Tibial artery (tissue), 4 donors: ENCODE measurements at places on chromosomes 13 and 19.

DNA sequence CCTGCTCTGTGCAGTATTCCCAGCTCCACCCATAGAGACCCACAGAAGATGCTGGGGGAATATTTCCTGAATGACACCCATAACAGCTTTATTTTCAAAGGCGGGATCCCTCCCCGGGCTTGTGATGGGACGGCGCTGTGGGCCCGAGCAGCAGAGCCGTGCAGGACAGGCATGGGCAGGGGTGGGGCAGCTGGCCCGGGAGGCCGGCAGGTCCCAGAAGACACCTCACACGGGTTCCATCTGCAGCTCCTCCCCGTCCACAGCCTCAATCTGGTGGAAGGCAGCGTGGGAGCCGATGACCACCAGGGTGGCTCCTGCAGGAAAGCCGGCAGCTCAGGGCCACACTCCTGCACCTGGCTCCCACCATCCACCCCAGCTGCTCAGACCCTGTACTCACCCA is 2.5 kb downstream of the RABAC1 start:
- DNase-seq = no peak
- H3K4me3 ChIP-seq = no peak overlapping the region
- H3K27me3 ChIP-seq = no peaks in the 10 kb centered on the region
- H3K27ac ChIP-seq = no peak overlapping the region

GRCh38 chr19:35336166-35336955 is 7.4 kb downstream of the CD22 start:
- no peak for DNase-seq
- no peak overlapping the region for H3K27ac ChIP-seq

DNA sequence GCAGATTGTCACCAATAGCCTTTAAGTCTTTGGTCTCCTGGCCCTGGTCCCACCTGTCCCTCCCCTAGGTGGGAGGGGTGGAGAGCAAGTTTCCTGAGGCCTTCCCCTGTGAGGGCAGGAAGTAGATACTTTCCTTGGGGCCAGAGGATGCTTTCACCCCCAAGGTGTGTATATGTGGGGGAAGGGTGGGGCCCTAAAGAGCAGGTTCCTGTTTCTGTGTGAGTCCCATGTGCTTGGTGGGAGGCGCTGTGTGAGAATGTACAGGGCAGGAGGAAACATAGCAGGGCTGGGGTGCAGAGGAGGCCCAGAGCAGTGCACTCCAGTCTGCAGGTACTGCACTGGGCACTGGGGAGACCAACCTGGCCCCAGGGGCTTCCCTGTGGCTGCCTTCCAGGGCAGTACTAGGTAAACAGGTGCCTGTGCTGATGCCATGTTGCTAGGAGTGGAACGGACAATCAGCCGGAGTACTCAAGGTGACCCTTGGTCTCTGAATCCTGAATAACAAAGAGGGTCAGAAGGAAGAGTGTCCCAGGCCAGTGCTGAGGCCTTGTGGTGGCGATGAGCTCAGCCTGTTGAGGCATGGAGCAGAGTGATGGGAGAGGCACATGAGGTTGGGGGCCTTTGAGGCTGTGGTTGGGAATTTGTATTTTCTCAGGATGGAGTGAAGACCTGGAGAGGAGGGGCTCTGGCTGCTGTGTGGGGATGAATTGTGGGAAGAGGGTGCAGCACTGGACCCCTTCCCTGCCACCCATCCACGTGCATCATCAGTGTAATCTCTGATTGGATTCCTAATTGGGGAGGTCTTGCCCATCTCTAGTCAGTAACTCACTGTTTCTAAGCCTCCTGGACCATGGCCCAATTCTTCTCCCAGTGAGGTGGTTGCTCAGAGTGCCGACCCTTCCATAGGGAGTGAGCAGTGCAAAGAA is 5.1 kb downstream of the EGLN2 start:
- peak overlapping the region; percentile 97 for H3K27ac ChIP-seq
- H3K4me3 ChIP-seq = no peak overlapping the region
- no peaks in the 10 kb centered on the region for H3K27me3 ChIP-seq
- no peak for DNase-seq
- peaks cover 18% of the 10 kb centered on the region for H3K36me3 ChIP-seq
- peaks cover 7% of the 10 kb centered on the region for H3K4me1 ChIP-seq

DNA sequence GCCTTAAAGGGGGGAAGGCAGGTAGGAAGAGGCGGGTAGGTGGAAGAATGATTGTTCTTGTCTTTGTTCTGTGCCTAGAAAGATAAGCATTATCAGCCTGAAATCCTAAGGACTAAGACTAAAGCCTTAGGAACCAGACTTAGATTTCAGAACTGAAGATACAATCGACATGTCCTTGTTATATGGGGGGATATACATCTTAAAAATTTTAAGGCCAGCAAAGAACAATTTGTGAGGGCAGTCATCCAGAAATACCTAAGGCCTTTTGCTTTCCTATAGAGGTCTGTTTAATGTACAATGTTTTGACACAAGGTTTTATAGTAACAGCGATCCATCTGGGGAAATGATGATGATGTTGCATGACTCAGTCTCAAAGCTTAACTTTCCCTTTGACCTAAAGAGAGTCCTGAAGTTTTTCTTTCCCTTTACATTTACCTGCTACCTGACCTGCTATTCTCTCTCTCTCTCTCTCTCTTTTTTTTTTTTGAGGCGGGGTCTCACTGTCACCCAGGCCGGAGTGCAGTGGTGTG is 20.2 kb upstream of the CEACAM6 start:
- DNase-seq = no peak
- H3K4me1 ChIP-seq = no peaks in the 10 kb centered on the region
- H3K4me3 ChIP-seq = no peak overlapping the region
- H3K27ac ChIP-seq = no peak overlapping the region
- no peaks in the 10 kb centered on the region for H3K27me3 ChIP-seq

- no peaks in the 10 kb centered on the region for H3K4me1 ChIP-seq
- DNase-seq = no peak
- H3K4me3 ChIP-seq = no peak overlapping the region
- H3K27ac ChIP-seq = no peak overlapping the region
Observed at GRCh38 chr13:30020726-30021312, 170.4 kb upstream of the UBL3 start.

GRCh38 chr19:2477141-2477710 is 1.3 kb downstream of the GADD45B start:
- H3K4me3 ChIP-seq = peak overlapping the region; percentile 97
- H3K27me3 ChIP-seq = no peaks in the 10 kb centered on the region
- H3K36me3 ChIP-seq = peaks cover 14% of the 10 kb centered on the region
- H3K4me1 ChIP-seq = peaks cover 22% of the 10 kb centered on the region

- peak overlapping the region; percentile 47 for H3K4me3 ChIP-seq
- H3K27ac ChIP-seq = peak overlapping the region; percentile 91
- peak; percentile 95 for DNase-seq
- peaks cover 47% of the 10 kb centered on the region for H3K4me1 ChIP-seq
Observed at GRCh38 chr19:47729468-47729798, 15.9 kb upstream of the NOP53 start.
